Cardiac atrium fibroblast (primary cell): ENCODE measurements at places on chromosomes 3 and 15. TPM values are rescaled to one million over a fixed set of nuclear protein-coding genes. Genes with fewer than 3 reads are reported as not detected.

The VIPR1 gene
- total RNA-seq, result 8.5 and 16.8 TPM in 2 replicates

The SMCO1 gene
- total RNA-seq, result not detected in 2 replicates

The NR1I2 gene
- not detected in 2 replicates for total RNA-seq

The SLC15A2 gene
- total RNA-seq, result 0.18 and 0.32 TPM in 2 replicates

The C15orf39 gene
- 12.6 and 19.0 TPM in 2 replicates for total RNA-seq

The C3orf85 gene
- total RNA-seq, result not detected in 2 replicates

The RASGRP1 gene
- total RNA-seq, result 0.18 and 1.8 TPM in 2 replicates

The PSTPIP1 gene
- total RNA-seq, result not detected in 2 replicates

The ZBED2 gene
- total RNA-seq, result not detected in 2 replicates

The GHSR gene
- total RNA-seq, result not detected in 2 replicates

The FETUB gene
- total RNA-seq, result not detected in 2 replicates

The HTR3E gene
- not detected in 2 replicates for total RNA-seq

The ZNF662 gene
- 0.32 and 0.36 TPM in 2 replicates for total RNA-seq

The MUSTN1 gene
- total RNA-seq, result not detected in 2 replicates

The RGMA gene
- total RNA-seq, result 2.7 and 7.0 TPM in 2 replicates
